ENCODE measurements at places on chromosomes 6 and 20. TPM values are rescaled to one million over a fixed set of nuclear protein-coding genes. Genes with fewer than 3 reads are reported as not detected.

Gene TAF8
- total RNA-seq = 25.0 TPM

Gene SLC26A8
- total RNA-seq = 0.35 TPM

Gene CDSN
- not detected for total RNA-seq

Gene BPIFB4
- not detected for total RNA-seq

Gene ZNF337
- total RNA-seq = 8.3 TPM

Gene DST
- 208 TPM for total RNA-seq

Gene SLC4A11
- total RNA-seq = 1.2 TPM

Gene AIF1
- 17.3 TPM for total RNA-seq

Gene CRISP2
- total RNA-seq = not detected

Gene SLC32A1
- total RNA-seq = 0.17 TPM

Gene MDN1
- 37.8 TPM for total RNA-seq

Gene CNR1
- 4.1 TPM for total RNA-seq

Gene DACT2
- total RNA-seq = 1.5 TPM

Gene OPRM1
- total RNA-seq = not detected

Gene TSPO2
- total RNA-seq = 0.48 TPM

Gene BACH2
- 1.2 TPM for total RNA-seq

Gene SLC12A5
- total RNA-seq = 2.5 TPM

Gene MEI4
- not detected for total RNA-seq

Gene PMEPA1
- 23.5 TPM for total RNA-seq
